Fibroblast of skin of scalp (primary cell): ENCODE measurements at places on chromosomes 3 and 15.

- DNase-seq, result no peak
Measured at GRCh38 chr15:89964232-89964954, 36.7 kb upstream of the ZNF710 start.

DNA sequence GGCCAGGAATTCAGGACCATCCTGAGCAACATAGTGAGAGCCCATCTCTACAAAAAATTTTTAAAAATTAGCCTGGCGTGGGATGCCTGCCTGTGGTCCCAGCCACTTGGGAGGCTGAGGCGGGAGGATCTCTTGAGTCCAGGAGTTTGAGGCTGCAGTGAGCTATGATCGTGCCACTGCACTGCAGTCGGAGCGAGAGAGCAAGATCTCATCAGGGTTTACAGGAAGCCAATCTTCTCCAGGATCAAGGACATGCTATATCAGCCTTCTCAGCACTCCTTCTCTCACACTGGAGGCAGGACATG lies 451 bp upstream of the STOML1 start:
- no peak for DNase-seq

DNA sequence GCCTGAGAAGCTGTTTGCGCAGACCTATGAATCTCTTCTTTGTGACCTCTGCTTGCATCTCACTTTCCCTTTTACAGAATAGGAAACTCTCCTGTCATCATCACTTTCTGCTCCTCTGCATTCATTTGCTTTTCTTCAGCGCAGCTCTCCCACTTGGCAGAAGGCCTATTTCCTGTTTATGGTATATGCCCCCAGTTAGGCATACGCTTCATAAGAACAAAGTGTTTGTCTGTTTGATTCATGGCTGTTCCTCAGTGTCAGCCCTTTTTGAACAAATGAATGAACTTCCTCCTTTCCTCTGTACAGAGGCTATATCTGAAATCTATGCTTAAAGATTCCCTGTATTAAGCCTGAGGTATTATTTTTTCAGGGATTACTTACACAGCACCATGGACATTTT lies 1216.9 kb upstream of the GBE1 start:
- no peak for DNase-seq

DNA sequence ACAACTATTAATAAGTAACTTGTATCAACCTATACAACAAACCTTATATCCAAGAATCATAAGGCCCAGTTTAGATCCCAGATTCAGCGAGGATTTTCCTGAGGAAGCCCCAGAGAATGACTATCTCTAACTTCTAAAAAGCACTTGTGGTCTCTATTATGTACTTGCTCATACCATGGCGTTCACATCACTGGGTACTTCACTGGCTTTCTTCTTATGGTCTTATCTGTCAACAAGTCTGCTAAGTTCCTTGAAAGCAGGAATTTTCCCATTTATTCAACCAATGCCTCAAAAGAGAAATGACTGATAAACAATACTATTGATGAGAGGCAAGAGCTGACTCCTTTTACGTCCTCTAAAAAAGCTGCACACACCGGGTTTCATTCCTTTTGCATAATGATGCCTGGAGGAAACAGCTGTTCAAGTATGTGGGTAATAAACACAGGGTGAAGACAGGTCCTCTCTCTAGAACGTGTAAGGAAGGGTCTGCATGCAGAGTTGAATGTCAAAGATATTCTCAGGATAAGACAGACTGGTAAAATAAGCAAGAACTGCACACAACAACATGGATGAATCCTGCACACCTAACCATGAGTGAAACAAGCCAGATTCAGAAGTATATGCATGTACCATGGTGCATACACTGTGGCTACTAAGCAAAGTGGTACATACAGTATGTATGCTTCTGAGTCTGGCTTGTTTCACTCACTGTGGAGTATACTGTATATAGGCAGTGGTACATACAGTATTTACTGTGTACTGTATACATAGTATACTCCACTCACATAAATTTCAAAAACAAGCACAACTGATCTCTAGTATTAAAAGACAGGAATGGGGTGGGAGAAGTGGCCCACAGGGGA lies 408.7 kb downstream of the SHQ1 start:
- DNase-seq, result peak; percentile 15

DNA sequence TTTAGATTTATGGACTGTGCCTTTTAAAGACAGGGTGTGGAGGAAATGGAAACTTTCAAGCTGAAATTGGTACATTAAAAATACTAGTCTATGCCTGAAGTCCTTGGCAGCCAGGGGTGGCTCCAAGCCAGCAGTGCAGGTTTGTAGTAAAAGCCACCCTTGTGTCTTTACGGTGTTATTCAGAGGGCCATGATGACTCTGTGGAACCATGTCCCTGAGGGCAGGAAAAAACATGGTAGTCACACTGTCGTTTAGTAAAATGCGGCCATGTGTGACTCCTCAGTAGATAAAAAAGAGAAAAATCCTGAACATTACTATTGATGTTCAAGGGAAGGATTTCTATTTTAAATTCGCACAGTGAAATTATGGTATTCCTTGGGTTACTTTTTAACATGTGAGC lies 2.7 kb downstream of the FAN1 start:
- no peak for DNase-seq

GRCh38 chr15:98655732-98656131 lies 7.4 kb downstream of the IGF1R start:
- DNase-seq, result no peak

- no peak for DNase-seq
Measured at GRCh38 chr3:157516928-157517327, 13.7 kb upstream of the VEPH1 start.

DNA sequence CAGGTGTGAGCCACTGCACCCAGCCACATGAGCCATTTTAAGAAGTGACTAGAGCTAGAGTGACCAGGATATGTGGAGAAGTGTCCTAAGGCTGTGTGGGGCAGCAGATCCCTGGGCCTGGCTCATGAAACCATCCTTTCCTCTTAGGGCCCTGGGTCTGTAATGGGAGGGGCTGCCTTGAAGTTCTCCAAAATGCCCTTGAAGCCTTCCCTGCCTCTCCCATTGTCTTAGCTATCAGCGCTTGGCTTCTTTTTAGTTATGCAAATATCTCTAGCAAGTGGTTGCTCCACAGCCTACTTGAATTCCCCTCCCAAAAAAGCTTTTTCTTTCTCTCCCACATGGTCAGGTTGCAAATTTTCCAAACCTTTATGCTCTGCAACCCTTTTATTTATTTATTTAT lies 112.4 kb upstream of the SPATA16 start:
- DNase-seq, result no peak

DNA sequence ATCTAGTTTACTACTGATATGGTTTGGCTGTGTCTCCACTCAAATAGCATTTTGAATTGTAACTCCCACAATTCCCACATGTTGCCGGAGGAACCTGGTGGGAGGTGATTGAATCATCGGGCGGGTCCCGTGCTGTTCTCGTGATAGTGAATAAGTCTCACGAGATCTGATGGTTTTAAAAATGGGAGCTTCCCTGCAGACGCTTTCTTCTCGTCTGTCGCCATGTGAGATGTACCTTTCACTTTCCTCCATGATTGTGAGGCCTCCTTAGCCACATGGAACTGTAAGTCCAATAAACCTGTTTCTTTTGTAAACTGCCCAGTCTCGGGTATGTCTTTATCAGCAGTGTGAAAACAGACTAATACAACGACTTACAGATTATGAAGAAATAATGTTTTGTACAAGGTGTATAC lies 35.6 kb upstream of the PYDC2 start:
- DNase-seq, result no peak

DNA sequence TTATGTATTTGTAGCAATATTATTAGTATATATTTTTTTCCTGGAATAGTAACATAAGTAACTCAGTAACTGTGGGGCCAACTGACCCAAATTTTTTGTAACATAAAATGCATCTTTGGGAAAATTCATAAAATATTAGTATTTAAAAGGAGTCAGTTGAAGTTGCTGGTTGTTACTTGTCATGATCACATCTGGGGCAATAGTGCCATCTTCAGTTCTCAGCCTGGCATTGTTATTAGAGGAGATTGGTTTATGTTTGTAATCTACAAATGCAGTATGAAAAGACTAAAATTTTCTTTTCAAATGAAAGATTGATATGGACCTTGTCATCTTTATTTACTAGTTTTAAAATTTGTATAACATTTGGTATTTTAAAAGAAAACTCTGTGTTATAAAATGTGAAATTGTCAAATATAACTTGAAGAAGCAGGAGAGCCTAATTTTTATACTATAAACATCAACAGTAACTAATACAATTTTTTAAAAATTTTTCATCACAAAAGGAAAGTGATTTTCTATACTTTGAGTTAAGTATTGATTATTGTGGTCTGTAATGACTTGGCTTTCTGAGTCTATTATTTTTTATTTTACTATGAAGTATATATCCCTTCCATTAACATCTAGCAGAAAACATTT lies 38.8 kb upstream of the MLF1 start:
- peak; percentile 67 for DNase-seq

- no peak for DNase-seq
Measured at GRCh38 chr3:123876858-123877257, 7.3 kb downstream of the MYLK start.

GRCh38 chr3:100590114-100590839 lies 19.1 kb upstream of the ADGRG7 start:
- peak; percentile 71 for DNase-seq

- no peak for DNase-seq
Measured at GRCh38 chr3:180808823-180809575, 103.5 kb upstream of the FXR1 start.

DNA sequence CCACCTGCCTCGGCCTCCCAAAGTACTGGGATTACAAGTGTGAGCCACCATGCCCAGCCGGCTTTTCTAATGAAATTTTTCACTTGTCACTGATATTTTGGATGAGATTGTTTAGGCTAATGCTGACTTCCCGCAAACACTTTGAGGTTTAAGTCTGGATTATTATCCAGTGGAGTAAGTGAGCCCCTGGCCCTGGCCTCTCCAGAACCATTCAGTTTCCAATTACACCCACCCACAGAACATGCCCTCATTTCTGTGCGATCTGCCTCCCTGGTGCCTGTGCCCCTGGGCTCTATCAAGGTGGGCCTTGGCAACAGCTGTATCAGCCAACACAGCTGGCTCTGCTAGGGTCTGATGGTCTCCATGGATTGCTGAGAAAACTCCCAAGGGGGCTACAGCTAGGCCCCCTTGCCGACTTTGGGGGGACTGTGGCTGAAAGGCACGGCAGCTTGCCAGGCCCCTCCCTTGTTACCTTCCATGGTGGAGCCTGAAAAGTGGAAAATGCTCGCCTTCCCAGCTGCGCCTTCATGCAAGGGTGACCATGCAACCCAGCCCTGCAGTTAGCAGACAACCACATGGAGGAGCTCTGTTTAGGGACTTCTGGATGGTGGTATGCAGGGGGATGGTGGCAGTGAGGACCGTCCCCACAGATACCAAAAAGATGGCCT lies 288.9 kb downstream of the FAM43A start:
- no peak for DNase-seq

GRCh38 chr3:9141928-9142289 lies 107.5 kb downstream of the SRGAP3 start:
- DNase-seq, result no peak

GRCh38 chr3:108862865-108863798 lies 40.5 kb downstream of the TRAT1 start:
- DNase-seq, result peak; percentile 14

- DNase-seq, result peak; percentile 45
Measured at GRCh38 chr3:25155652-25156471, 272.2 kb upstream of the RARB start.

DNA sequence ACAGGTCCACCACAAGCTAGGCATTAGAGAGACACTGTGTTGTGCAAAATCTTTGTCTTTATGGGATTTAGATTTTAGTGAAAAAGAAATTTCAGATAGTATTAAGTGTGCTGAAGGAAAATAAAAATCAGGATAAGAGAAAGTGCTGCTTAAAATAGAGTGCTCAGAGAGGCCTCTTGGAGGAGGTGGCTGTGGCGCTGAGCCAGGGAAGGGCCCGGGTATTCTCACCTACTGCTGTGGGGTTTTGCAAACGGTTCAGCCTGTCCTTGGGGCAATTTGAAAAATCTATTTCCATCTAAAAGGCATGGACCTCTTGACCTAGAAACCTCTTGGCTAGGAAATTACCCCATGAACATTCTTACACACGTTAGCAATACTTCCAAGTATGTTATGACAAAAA lies 267.7 kb downstream of the TJP1 start:
- DNase-seq, result peak; percentile 32

DNA sequence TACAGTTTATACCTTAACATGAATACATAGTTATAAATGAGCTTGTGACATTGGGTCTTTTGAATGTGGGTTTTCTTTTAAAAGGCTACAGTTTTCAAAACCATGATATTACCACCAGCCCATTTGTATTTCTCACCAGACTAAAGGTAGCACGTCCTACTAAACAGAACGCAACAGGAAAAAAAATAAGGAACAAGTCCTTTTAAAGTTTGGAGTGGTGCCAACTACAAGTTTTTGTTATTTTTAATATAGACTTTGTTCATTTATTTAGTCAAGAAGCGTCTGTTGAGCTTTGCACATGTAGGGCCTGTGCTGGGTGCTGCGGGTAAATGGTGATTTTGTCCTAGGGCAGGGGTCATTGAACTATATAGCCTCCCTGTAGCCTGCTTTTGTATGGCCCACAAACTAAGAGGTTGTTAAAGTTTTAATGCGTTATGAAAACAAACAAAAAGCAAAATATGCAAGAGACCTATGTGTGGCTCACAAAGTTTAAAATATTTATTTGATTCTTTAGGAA lies 164.4 kb downstream of the GHSR start:
- DNase-seq, result no peak

DNA sequence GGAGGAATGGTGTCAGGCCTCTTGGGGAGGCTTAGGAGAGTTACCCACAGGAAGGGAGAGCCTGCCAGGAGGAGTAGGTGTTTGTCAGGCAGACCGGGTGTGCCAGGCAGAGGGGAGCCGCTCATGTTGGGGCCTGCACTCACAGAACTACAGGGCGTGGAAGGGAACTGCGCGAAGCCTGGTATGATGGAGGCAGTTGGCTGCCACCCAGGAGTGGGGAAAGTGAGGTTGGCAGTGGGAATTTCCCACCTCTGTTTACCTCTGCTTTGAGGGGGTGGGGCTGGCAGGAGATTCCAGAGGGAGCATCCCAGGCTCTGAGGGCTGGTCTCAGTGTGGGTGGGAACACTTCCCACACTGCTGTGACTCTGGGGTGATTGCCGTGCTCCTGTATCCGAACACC lies 99.9 kb downstream of the SLCO3A1 start:
- no peak for DNase-seq

- peak; percentile 3 for DNase-seq
Measured at GRCh38 chr15:91186904-91187656, 87.0 kb downstream of the SV2B start.

DNA sequence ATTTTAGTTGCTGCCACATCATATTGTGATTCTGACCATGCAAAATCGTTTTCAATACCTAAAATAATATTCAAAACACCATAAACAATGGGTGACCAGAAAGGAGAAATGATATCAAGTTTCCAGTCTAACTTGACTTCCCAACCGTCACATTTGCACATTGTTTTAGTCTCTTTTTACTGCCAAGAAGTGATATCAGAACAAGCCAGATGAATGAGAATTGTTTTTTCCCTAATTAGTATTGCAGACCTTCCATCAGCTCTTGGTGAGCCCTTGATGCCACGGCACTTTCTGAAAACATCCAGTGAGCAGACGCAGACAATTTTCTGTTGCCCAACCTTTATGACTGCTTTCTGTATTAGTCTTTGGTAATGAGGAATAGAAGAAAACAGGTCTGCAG lies 62.5 kb downstream of the SPATA16 start:
- DNase-seq, result no peak

- DNase-seq, result no peak
Measured at GRCh38 chr3:56321892-56322291, 146.4 kb downstream of the ERC2 start.

GRCh38 chr3:189474944-189475343 lies 156.2 kb upstream of the TP63 start:
- no peak for DNase-seq

GRCh38 chr3:41364736-41365135 lies 165.4 kb downstream of the CTNNB1 start:
- peak; percentile 14 for DNase-seq

- peak; percentile 80 for DNase-seq
Measured at GRCh38 chr3:190048932-190049441, 71.7 kb downstream of the P3H2 start.
